ENCODE measurements at places on chromosomes 1 and 21. TPM values are rescaled to one million over a fixed set of nuclear protein-coding genes. Genes with fewer than 3 reads are reported as not detected.

DNA sequence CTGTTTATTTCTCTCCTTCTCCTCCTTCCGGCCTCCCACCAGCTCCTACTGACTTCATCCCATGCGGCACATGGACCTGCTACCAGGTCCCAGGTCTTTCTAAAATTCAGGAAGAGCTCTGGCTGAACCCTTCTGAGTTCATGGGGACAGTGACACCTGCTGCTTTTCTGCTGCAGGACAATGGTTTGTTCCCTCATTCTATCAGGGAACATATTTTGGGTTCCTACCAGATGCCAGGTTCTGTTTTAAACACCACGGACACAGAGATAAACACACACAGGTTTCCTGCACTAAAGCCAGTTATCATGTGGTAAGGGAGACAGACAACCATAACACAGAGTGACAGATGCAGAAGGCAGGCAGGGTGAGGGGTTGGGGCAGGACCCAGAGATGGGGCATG lies 114.0 kb upstream of the RAB4A start:
- DNase-seq: no peak

- DNase-seq: no peak
Observed at GRCh38 chr1:76285578-76286135, 211.1 kb downstream of the ST6GALNAC3 start.

DNA sequence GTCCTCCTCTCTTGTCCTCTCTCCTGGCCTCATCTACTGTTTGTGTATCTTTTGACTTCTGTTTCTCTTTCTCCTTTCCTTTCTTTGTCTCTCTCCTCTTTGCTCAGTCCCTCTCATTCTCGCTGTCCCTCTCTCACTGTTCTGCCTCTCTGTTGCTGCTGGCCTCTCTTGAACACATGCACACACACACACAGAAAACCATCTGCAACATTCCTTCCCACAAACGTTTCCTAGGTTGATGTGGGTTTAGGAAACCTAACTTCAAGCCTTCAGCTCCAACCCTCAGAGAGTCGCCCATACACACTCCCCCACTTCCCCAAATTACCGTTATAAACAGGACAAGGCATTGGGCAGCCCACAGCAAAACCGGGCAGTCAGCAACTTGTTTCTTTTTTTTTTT lies 10.9 kb upstream of the SSBP3 start:
- no peak for DNase-seq

DNA sequence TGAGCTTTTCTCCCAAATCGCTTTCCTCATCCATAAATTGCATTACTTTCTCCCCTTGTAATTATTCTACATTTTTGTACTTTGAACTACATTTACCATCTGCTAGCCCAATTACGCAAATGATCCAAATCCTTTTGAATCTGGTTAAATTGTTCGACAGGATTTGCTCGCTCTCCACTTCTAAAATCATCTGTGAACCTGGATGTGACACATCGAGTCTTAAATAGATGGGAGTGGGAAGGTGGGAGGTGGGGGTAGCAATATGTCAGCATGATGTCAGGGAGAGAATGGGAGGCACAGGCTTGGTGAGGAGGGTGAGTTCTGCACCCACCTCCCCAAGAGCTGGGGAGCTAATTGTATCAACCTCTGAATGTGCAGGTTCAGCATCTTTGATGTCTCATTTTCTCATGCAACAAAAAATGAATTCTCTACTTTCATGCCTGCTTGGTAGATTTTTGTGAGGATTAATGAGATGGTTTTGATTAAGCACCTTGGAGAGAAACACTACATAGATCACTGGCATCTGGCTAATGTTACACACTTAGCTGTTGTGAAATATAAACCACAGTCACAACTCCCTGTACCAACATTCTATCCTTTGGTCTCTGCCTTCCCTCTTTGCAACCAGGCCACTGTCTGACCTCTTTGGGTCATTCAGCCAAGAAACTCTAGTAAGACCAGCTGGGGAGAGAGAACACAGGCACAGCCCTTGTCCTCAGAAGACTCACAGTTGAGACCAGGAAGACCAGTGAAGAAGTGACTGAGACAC lies 165.1 kb downstream of the DAB1 start:
- DNase-seq: peak; percentile 77

- DNase-seq: no peak
Observed at GRCh38 chr1:182795563-182796228, 6.1 kb downstream of the NPL start.

- no peak for DNase-seq
Observed at GRCh38 chr1:6996866-6997265, 211.6 kb downstream of the CAMTA1 start.

DNA sequence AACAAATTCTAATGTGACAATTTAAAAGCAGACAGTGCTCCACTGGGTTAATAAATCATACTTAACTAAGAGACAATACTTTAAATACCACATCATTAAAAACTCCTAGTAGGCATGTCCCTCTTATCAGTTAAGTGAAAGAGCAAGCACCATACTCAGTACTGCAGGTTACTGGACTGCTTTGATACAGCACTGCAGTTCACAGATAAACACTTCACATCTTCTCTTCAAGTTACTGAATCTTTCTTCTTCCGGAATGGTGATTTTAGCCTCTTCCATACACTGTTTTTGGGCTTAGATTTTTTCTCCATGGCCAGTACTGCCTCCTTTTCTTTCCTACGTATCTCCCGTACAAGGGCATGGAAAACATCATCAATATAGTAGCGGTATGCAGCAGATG lies 11.0 kb downstream of the RIT1 start:
- DNase-seq: no peak

GRCh38 chr1:214364786-214365295 lies 83.9 kb downstream of the SMYD2 start:
- no peak for DNase-seq

DNA sequence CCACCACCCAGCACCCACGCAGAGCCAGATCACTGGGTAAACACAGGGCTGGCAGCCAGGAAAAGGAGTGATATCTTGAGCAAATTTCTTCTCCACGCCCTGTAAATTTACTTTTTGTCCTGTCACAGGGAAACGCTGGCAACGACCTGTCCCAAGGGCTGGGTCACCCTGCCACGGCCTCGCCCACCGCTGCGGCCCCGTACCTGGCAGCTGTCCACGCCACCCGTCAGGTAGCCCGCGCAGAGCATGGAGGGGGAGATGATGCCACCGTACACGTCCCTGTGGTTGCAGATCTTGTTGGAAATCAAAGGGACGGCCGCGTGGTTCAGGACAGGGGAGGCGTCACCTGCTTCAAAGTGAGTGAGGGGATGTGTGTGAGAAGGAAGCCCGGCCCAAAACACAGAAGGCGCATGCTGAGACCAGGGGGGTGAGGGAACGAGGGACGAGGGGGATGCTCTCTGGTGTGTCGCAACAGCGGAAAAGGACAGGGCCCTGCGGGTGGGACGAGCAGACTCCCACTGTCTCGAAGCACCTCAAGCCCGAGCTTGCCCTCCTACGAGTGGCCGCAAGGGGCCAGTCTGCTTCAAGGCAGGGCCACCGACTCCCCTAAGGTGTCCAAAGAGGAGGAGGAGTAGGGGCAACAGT lies 10.1 kb upstream of the TFF1 start:
- DNase-seq: no peak

GRCh38 chr1:9110669-9111356 lies 18.1 kb downstream of the GPR157 start:
- DNase-seq: peak; percentile 94

Gene SPRR2E
- not detected for total RNA-seq

Gene FAM229A
- total RNA-seq: 9.7 TPM

Gene CFAP141
- not detected for total RNA-seq

Gene SLC30A10
- not detected for total RNA-seq
